ENCODE measurements at places on chromosomes 2 and 18.

- DNase-seq: no peak
Measured at GRCh38 chr2:205171261-205171940, 510.9 kb upstream of the NRP2 start.

GRCh38 chr2:220157312-220157711, 529.9 kb downstream of the SLC4A3 start:
- DNase-seq: no peak

DNA sequence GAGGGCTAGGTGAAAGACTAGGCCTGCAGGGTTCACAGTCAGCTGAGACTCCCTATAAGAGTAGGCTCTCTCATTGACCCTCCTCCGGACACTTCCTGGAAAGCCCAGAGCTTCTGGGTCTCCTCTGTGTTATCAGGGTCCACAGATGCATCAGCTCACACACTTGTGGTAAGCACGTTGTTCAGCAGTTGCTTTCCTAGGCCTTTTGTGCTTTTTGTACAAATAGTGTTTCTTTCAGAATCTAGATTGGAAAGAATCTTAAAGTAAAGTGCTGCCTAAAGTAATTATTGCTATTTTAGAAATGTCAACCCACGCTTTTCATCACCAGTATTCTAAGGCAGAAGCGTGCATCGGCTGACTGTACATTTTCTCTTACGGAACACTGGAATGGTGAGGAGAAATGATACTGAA, 15.5 kb downstream of the SLC9A2 start:
- no peak for DNase-seq

- peak; percentile 41 for DNase-seq
Measured at GRCh38 chr2:148720501-148721001, 76.0 kb downstream of the EPC2 start.

DNA sequence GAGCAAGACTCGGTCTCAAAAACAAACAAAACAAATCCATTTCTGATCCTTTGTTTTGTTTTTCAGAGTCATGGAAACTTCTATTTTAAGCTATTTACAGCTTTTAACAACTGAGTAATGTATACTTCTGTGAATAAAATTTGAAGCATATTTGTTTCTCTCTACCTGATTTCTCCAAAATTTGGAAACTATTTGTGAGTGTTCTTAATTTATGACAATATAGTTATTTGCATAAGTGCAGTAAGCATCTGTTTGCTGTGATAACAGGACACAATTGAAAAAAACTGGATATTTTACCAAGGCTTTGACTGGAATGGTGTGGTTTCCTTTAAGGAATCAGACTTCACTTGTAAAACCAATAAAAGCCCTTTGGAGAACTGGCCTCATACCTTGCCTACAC, 53.3 kb upstream of the GULP1 start:
- DNase-seq: no peak

DNA sequence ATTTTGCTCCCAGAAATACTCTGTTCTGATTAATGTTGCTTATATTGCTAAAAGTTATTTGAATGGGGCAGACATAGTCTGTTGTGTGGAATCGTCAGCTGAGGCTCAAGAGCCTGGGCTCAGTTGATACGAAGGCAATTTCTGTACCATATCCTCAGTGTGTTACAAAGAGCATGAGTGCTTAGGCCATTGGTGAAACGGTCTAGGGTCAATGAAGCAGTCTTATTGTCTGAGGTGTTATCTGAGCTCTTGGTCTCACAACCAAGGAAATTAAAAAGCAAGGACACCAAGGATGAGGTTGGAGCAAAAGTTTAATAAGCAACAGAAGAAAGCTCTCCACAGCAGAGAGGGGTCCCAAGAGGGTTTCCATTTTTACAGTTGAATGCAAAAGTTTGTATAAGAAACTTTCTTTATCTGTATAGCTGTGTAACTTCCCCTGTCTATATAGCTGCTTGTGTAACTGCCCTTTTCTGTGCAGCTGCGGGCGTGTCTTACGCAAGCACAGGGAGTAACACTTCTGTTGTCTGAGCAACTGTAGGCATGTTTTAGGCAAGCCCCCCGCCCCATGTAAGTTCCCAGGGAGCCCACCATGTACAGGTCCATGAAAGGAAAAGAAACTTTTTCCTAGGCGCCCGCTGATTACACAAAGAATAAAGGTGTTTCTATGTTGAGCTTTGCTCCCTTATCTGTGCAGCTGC, 40.6 kb upstream of the DSC1 start:
- no peak for DNase-seq

GRCh38 chr18:36629836-36630235, 199.0 kb downstream of the TPGS2 start:
- no peak for DNase-seq

GRCh38 chr18:27136208-27136535, 48.9 kb downstream of the CHST9 start:
- DNase-seq: peak; percentile 19

Data from GM03348 (cell line).